ENCODE measurements at places on chromosomes 1 and 21. TPM values are rescaled to one million over a fixed set of nuclear protein-coding genes. Genes with fewer than 3 reads are reported as not detected.

- DNase-seq = no peak
Observed at GRCh38 chr1:86468501-86468977, at the start of gene CLCA1. TSS of gene CLCA1 (plus strand) at chr1:86468927. CDS start at chr1:86468972, 45 bp downstream.

Gene NTMT2
- 5.3 TPM for total RNA-seq

GRCh38 chr1:29644812-29645211 lies 408.5 kb downstream of the PTPRU start:
- no peak for DNase-seq

DNA sequence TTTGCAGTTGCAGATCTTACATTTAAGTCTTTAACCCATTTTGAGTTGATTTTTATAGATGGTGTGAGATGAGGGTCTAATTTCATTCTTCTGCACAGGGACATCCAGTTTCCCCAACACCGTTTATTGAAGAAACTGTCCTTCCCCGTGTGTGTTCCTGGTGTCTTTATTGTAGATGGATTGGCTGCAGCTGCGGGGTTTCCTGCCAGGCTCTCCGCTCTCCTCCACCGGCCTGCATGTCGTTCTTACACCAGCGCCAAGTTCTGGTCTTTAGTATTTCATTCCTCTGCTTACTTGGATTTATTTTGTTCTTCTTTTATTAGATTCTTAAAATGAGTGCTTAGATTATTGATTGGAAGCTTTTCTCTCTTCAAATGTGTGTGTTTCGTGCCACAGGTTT lies 98.9 kb upstream of the COL6A1 start:
- DNase-seq = no peak

Measured in Right ventricle myocardium inferior (tissue), 1 donor.